Stimulated activated effector memory CD8-positive, alpha-beta T cell treated with anti-CD3 and anti-CD28 coated beads, Interleukin-12 subunit alpha, Interleukin-12 subunit beta, amount 100 ng/mL, for 72 hours (primary cell): ENCODE measurements at places on chromosomes 6 and 20.

DNA sequence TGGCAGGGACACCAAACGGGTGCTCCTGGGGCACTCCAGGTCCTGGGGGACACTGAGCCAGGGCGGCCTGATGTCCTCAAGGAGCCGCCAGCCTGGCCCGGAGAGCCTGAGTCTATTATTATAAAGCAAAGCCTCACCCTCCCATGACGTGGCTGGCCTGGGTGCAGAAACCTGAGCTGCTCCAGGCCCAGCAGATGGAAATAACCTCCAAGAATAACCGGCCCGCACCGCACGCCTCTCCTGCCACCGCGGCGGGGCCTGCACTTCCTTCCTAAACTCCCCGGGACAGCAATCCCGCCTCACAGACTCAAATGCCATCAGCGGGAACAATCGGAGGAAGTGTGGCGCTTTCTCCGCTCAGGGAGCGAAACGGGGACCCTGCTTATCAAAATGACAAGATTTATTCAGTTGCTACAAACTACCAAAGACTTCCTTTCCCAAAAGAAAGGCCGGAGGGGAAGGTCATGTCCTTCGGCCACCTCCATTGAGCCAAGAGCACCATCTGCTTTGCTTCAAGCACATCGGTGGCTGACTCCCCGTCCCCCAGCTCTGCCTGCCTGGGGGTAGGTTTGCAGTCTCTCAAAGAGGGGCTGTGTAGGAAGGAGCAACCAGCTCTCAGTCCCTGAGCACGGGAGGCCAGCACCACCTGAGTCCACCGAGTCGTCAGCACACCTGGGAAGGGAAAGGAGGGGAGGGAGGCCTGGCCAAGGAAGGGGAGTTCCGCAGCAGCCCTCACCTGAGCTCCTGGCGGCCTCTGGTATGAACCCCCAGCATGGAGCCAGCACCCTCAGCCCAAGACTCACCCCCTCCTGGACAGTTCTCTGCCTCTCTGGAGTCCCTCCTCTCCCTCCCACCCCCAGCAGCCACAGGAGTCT lies 78.6 kb upstream of the QKI start:
- no peak for DNase-seq

GRCh38 chr6:17100806-17101205 lies 1.0 kb upstream of the STMND1 start:
- no peak for DNase-seq

DNA sequence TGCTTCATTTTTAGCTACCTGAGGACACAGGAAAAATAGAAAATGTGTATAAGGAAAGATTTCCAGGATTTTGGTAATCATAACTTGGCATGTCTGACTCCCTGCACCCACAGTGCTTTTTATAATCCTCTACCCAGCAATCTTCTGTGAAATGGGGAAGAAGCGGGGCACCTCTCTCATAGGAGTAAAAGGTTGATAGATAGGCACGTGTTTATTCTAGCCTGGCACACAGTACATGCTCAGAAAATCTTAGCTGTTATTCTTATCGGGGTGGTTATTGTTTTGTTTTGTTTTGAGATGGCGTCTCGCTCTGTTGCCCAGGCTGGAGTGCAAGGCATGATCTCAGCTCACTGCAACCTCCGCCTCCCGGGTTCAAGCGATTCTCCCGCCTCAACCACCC lies 87.7 kb upstream of the SALL4 start:
- no peak for DNase-seq

- no peak for DNase-seq
Measured at GRCh38 chr6:104702126-104702841, 157.4 kb downstream of the HACE1 start.

DNA sequence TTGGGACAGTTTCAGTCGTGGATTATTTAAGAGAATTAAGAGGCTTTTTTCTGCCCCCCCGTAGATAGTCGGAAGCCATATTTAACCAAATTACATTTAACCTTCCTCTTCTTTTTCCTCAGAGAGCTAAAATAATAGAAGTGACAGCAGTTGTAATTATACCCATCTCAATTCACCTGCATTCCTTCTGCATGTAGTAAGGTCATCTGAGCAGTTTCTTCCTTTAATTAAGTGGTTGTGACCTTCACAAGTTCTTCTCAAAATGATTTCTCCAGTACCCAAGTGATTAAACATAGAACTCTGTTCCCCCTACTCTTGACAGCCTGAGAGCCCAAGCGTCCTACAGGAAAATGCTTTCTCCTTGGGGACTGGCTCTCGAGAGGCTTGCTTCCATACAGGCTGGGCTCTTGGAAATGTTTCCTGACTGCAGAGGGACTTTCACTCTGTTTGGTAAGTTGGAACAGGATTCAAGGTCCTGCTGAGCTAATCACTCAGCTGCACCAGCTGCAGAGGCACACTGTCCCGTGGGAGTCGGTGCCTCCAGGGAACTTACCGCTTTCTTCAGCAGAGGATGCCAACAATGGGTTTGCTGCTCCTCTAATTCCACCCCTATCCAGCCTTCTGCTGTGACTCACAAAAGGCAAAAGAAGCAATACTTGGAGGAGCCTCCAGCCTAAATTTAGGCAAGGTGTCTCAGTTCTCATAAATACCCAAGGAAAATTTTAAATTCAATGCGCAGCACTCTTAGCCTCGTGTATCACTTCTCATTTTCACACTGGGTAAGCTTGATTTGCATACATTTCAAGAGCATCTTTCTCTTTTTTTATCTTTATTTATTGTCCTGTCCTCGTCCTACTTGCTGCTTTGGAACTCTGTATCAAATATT lies 414.9 kb downstream of the KIF16B start:
- DNase-seq, result no peak

DNA sequence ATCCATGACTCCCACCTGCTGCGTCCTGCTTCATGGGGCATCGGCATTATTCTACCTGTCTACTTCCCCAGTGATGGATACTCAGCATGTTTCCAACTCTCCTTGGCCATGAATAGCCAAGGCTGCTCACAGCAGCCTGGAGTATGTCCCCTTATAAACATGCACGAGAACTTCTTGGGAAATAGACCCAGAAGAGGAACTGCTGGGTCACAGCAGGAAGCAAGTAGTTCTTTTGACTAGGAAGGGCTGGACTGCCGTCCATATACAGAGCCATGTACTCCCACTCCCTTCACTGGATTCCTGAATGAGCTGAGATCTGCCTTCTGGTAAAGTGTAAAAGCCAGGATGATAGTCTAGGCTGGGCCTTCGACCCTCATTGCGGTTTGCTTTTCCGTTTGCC lies 106.3 kb upstream of the KCNK16 start:
- no peak for DNase-seq

- DNase-seq, result no peak
Measured at GRCh38 chr6:161211380-161212035, 62.4 kb downstream of the AGPAT4 start.
